CD4-positive, alpha-beta T cell (primary cell): ENCODE measurements at places on chromosomes 7 and 10.

- no peaks in the 10 kb centered on the region for H3K4me1 ChIP-seq
- no peaks in the 10 kb centered on the region for H3K36me3 ChIP-seq
- DNase-seq = no peak
- no peak overlapping the region for H3K4me3 ChIP-seq
- H3K27ac ChIP-seq = no peak overlapping the region
- H3K27me3 ChIP-seq = no peaks in the 10 kb centered on the region
These were observed 18.3 kb downstream of the AGAP3 start for GRCh38 chr7:151104411-151105235.

- no peaks in the 10 kb centered on the region for H3K27me3 ChIP-seq
- no peak overlapping the region for H3K4me3 ChIP-seq
- no peaks in the 10 kb centered on the region for H3K36me3 ChIP-seq
- H3K4me1 ChIP-seq = no peaks in the 10 kb centered on the region
- no peak overlapping the region for H3K27ac ChIP-seq
These were observed 69.8 kb downstream of the DOCK4 start for GRCh38 chr7:112136271-112137008.

DNA sequence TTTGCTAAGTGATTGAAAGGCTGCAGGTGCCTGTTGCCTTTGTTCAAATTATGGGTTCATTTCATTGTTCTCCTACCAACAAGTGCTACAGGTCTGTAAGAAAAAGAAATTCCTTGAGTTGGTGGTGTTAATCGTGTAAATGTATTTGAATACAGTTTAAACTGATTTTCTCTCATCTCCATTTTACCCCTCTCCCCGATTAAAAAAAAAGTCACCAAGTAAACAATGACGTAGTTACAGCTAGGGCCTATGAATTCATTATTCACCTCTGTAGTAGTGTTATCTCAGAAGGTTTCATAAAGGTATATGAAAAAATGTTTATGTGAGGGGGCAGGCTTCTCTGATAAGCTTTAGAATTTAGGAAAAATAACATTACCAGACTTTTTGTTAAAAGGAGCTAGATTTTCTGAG, 1.1 kb downstream of the REEP3 start:
- DNase-seq = peak; percentile 57
- no peaks in the 10 kb centered on the region for H3K36me3 ChIP-seq
- H3K4me1 ChIP-seq = peaks cover 20% of the 10 kb centered on the region
- H3K4me3 ChIP-seq = peak overlapping the region; percentile 87
- H3K27me3 ChIP-seq = no peaks in the 10 kb centered on the region

DNA sequence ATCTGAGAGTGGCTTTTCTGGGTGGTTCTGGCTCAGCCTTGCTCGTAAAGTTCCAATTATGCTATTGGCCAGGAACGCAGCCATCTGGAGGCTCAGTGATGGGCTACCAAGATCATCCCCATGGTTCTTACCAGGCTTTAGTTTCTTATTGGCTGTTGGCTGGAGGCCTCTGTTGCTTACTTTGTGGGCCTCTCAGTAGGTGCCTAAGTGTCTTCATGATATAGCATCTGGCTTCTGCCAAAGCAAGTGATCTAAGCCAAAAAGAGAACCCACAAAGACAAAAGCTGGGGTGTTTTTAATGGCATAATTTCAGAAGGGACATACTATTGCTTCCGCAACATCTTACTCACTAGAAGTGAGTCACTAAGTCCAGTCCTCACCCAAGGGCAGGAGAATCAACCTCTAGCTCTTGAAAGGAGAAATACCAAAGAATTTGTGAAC, 132.0 kb upstream of the MDFIC start:
- H3K4me1 ChIP-seq = no peaks in the 10 kb centered on the region
- no peak for DNase-seq
- H3K36me3 ChIP-seq = no peaks in the 10 kb centered on the region
- no peak overlapping the region for H3K4me3 ChIP-seq
- H3K27ac ChIP-seq = no peak overlapping the region

- no peak for DNase-seq
- no peaks in the 10 kb centered on the region for H3K4me1 ChIP-seq
- no peak overlapping the region for H3K4me3 ChIP-seq
- no peaks in the 10 kb centered on the region for H3K36me3 ChIP-seq
These were observed 483.9 kb downstream of the AUTS2 start for GRCh38 chr7:70082099-70082611.

DNA sequence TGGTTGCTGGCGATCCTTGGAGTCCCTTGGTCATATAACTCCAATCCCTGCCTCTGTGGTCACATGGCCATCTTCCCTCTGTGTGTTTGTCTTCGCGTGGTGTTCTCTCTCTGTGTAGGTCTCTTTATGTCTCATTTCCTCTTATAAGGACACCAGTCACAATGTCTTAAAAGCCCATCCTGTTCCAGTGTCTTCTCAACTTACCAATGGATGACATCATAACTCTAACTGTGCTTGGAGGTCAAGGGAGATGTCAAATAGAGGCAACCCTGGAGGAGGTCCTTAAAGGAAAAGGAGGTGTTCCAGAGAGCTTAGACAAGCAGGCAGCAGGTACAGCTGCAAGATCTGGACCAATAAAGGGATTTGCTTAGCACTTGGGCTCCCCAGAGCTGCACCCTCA, 143.0 kb downstream of the BUB3 start:
- H3K36me3 ChIP-seq = no peaks in the 10 kb centered on the region
- no peak overlapping the region for H3K27ac ChIP-seq
- H3K27me3 ChIP-seq = no peaks in the 10 kb centered on the region

- no peak for DNase-seq
- H3K27me3 ChIP-seq = no peaks in the 10 kb centered on the region
- H3K4me3 ChIP-seq = no peak overlapping the region
- H3K36me3 ChIP-seq = no peaks in the 10 kb centered on the region
- no peaks in the 10 kb centered on the region for H3K4me1 ChIP-seq
These were observed 107.4 kb upstream of the GLCCI1 start for GRCh38 chr7:7861211-7861633.
